Dorsolateral prefrontal cortex (tissue), 122 donors: ENCODE measurements at places on chromosomes 11 and 22.
A peak's percentile ranks its signal among the peaks of the same experiment; 100 is the strongest.

- DNase-seq, result no peak
Observed at GRCh38 chr22:47112994-47113852, 350.8 kb downstream of the TBC1D22A start.

DNA sequence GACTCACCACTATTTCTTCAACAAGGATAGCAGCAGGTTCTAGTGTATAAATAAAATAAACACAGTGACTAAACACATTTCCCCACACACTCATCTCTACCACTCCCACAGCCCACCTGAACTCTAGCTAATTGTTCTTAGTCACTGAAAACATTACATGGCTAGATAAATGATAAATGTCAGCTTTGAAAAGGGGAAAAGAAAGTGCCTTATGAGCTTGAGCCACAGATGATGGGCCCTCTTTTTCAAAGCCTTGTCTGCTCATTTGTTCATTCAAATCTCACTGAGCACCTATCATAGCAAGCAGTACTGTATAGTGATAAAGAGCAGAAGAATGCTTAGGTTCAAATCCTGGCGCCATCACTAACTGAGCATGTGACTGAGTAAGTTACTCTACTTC is 58.3 kb downstream of the SIK3 start:
- no peak for DNase-seq

- DNase-seq, result no peak
Observed at GRCh38 chr11:96337541-96338431, 5.2 kb downstream of the MAML2 start.

- DNase-seq, result no peak
Observed at GRCh38 chr11:6609502-6610015, 2.5 kb downstream of the TAF10 start.

GRCh38 chr22:44523981-44524759 is 26.1 kb upstream of the RTL6 start:
- no peak for DNase-seq

- no peak for DNase-seq
Observed at GRCh38 chr22:45564349-45565030, 61.8 kb downstream of the FBLN1 start.

DNA sequence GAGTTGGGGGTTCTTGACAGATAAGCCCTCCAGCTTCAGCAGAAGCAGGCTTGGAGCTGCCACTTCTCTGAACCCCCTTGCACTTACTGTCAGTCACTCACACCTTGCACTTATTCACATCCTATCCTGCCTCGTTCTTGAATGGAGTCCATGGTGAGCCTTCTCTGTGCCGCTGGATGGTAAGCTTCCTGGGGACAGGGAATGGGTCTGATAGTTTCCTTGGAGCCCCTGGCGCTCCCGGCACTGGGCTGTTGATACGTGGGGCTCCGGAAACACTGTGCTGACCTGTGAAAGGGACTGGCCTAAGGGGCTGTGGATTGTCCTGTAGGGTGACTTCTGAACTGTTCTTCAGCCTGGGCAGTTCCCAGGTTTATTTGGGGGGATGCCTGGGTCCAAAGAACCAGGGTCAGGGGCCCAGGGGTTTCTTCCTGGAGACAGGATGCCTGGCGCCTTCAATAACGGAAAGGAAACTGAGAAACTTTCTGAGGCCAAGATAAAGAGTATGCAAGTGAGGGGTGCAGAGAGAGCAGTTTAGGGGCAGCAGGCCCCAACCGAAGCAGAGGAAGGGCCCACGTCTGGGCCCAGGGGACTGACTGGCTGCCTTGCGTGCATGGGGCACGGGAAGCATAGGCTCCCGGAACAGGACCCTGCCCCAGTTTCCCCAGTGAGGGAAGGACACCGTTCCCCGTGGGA is 709 bp upstream of the ST3GAL4 start:
- DNase-seq, result peak; percentile 25

GRCh38 chr22:37741312-37741795 is 44.5 kb downstream of the TRIOBP start:
- no peak for DNase-seq

DNA sequence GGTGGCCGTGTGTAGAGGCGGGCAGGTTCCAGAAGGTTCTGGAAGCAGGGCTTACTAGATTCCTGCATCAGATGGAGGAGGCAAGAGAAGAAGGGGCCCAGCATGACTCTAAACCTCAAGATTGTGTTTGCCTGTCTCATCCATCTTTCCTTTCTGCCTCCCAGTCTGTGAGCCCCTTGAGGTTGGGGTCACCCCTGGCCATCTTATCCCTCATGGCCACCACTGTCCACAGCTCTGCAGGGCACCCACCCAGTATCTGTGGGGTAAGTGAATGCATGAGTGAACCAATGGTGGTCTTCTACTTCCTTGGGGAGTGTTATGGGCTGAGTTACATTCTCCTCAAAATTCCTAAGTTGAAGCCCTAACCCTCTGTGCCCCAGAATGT is 79.3 kb downstream of the MYEOV start:
- DNase-seq, result no peak

- DNase-seq, result peak; percentile 60
Observed at GRCh38 chr11:6587360-6587953, 16.0 kb downstream of the RRP8 start.

DNA sequence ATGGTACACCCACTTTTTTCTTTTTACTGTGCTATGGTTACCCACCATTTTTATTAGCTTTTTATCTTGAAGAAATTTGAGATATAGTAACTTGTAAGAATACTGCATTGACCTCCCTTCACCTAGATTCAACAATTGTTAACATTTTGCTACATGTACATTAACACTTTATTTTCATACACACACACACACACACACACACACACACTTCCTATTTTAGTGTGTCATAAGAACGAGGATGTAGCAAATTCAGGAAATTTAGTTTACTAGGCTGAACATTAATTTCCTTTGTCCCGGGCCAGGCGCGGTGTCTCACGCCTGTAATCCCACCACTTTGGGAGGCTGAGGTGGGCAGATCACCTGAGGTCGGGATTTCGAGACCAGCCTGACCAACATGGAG is 1.1 kb upstream of the ATP6V1E1 start:
- no peak for DNase-seq

- no peak for DNase-seq
Observed at GRCh38 chr11:57586711-57587245, 10.7 kb upstream of the SERPING1 start.

DNA sequence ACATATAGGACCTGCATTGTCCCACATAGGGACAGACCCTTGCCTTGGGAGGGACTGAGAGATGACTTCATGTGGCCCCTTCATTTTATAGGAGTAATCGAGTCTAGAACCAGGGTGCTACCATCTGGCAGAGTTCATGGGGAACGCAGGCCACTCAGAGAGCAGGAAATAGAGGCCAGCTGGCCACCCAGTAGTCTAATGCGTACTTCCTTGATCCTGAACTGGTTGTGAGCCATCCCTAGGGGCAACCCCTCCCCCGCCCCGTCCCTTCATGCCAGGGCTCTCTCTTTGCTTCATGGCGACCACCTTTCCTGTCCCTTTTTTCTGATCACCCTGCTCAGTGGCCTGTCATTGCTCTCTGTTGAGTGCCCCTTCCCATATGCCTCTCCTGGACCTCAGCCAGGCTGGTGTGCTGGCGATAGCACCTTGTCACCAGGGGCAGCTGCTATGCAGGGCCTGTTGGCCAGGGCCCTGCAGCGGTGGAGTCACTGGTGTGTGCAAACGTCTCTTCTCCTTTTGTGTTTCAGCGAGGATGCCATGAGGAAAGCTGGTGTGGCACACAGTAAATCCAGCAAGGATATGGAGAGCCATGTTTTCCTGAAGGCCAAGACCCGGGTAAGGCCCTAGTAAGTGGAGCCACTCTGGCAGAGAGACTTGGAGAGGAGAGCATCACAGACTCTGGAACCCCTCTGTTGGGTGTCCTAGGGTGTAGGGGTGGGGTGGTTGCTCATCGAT is 29.3 kb downstream of the MED15 start:
- no peak for DNase-seq
